ENCODE measurements at places on chromosomes 12 and 14.

GRCh38 chr14:65361920-65362319, 50.6 kb upstream of the FUT8 start:
- DNase-seq, result no peak

DNA sequence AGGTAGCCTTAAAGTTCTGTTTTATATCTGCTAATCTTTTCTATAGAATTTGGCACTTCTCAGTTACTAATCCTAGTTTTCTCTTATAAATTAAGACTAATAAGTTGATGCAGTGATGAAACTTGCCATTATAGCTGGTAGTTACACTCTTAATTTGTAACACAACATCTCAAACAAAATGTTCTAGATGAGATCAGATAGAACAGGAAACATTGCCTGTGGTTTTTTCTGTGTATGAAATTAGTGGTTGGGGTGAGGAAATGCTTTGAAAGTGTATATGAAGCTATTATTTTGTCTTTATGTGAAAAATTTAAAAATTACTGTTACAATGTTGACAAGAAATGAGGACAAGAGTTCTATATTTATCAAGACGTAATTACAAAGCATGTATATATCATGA, 91.9 kb downstream of the PCNX1 start:
- DNase-seq, result no peak

GRCh38 chr12:88947486-88948043, 367.3 kb upstream of the KITLG start:
- DNase-seq, result no peak

DNA sequence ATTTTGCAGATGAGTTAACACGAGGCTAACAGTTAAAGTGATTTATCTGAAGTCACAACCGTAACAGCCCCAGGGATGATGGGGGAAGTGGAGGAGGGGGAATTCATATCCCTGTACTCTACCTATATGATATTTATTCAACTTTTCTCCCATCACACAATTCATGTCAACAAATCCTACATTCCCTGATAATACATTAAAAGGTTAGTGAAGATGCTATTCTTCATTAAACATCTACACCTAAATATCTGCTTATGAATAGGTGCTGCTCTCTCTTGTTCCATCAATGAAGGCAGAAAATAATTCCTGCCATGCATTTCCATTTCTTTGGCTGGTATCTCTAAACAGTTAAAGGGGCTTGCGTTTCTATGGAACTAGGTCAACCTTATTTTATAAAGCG, 6.8 kb downstream of the YBX3 start:
- no peak for DNase-seq

DNA sequence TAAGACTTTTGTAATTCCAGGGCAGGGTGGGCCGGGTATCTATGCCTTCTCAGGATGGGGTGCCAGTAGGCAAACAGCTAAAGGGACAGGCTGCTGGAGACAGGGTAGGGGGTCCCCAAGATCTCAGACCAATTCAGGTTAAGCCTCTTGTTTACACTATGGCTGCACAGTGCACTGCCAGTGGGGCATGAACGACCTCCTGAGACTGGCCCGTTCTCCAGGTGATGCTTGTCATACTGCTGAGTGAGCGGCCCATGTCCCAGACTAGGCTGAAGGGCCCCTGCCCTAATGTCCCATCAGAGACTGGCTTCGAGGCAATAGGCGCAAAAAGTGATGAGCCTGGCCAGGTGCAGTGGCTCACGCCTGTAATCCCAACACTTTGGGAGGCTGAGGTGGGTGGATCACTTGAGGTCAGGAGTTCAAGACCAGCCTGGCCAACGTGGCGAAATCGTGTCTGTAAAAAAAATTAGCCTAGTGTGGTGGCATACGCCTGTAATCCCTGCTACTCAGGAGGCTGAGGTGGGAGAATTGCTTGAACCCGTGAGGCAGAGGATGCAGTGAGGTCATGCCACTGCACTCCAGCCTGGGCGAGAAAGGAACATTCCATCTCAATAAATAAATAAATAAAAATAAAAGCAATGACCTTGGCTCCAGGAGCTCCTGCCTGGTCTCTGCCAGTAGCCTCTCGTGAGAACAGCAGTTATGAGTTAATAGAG, 12.6 kb downstream of the SLC25A29 start:
- no peak for DNase-seq

DNA sequence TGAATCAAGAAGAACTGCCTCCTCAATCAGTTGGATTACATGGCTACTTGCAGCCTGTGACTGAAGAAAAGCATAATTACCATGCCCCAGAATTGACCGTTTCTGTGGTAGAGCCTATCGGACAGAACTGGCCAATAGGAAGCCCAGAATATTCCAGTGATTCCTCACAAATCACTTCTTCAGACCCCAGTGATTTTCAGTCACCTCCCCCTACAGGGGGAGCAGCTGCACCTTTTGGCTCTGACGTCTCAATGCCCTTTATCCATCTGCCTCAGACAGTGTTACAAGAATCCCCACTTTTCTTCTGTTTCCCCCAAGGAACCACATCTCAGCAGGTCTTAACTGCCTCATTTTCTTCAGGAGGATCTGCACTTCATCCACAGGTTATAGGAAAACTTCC, 80.8 kb downstream of the RAD52 start:
- peak; percentile 1 for DNase-seq

GRCh38 chr14:25929881-25930615, 667.8 kb downstream of the NOVA1 start:
- no peak for DNase-seq

- DNase-seq, result no peak
These were observed 54.9 kb downstream of the SRGAP1 start for GRCh38 chr12:63899396-63899795.

DNA sequence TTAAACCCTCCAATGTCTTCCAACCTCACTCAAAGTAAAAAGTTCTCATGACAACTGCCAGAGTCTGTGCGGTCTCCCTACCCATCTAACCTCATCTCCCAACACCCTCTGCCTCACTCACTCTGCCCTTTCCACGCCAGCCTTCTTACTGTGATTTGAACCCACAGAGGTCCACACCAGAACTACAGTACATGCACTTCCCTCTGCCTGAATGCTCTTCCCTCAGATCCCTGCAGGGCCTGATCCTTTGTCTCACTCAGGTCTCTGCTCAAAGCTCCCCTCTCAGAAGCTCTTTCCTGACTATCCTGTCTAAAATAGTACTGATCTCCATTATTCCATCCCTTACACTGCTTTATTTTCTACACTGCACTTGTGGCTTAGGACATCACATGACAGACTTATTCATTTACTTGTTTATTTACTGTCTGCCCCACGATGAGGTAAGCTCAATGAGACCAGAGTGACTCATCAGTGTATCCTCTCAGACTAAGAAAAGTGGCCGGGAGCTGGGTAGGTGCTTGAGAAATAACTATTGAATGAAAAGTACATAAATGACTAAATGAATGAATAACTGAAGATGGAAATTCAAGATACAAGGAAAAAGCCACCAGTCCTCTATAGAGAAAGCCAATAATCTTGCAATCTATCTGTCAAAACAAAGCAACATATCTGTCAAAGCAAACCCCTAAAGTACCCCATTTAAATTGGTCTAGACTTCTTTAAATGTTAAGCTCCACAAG, 17.1 kb downstream of the POMT2 start:
- DNase-seq, result no peak

All from iPS DF 6.9 (cell line).